ENCODE measurements at places on chromosomes 6 and 20. TPM values are rescaled to one million over a fixed set of nuclear protein-coding genes. Genes with fewer than 3 reads are reported as not detected.

GRCh38 chr20:1854246-1854645, 41.0 kb upstream of the SIRPA start:
- no peak for DNase-seq

DNA sequence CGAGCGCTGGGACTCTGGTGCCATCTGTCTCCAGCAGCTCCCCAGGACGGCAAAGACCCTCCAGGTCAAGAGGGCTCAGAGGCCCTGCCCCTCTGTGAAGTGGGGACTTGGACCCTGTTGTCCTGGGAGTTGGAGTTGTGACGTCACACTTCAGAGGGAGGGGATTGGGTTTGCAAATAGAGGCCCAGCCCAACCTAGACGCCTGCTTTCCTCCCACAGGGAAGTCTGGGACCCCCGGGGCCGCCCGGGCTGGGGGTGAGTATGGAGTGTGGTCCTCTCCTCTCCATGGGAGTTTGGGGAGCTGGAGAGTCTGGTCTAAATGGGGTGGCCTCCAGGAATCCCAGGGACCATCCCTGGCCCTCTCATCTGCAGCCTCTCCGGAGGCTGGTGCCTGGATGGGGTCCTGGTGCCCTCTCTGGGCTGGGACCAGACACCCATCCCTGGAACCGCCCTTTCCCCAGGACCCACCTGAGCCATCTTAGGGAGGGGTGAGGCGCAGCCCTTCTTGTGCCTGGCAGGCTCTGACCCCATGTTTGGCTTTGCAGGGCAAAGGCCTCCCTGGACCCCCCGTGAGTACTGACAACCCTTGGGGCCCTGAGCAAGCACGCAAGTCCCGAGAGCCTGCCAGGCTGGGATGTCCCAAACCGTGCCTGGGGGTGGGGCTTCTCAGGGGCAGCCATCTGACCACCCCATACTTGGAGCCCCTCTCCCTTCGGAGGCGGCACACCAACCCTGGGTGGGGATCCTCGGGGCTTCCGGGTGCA, 4.3 kb downstream of the COL9A3 start:
- DNase-seq = no peak

DNA sequence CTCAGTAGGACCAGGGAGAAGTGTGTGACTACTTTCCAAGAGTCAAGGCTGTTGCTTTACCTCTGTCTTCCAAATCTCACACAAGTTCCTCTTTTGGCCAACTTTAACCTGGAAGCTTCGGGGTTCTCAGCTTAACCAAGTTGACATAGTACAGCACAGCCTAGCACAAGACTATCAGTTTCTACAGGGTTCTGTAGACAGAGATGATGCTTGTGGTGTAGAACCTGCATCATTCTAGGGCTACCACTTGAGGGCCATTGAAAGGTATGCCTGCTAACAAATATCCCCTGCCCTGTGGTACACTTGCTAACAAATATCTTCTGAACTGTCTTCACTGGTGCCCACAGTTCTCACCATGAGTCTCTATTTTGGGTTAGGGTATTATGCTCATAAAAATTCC, 62.0 kb upstream of the MAP3K7 start:
- DNase-seq = no peak

- DNase-seq = peak; percentile 73
Observed at GRCh38 chr6:21384216-21384615, 209.3 kb upstream of the SOX4 start.

DNA sequence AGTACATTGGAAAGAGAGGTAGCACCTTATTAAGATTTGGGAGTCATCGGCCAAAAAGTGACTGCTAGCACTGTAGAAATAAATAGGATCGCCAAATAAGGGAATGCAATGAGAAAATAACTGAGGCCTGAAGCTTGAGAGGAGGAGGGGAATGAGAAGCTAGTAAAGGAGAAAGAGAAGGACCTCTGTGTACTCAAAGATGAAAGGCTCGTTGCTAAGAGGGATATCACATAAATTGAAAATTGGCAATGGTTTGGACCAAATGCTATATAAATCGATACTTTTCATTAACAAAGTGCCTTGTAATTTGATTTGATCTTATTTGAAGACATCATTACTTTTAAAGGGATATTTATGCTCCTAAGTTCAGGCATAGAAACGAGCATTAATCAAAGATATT, 796.3 kb downstream of the QKI start:
- no peak for DNase-seq

Gene BHLHE23
- total RNA-seq = not detected

Gene NKX2-4
- total RNA-seq = not detected

Gene EPM2A
- total RNA-seq = 7.7 TPM

Gene ZSCAN23
- total RNA-seq = 9.0 TPM

Gene PTCHD4
- 4.2 TPM for total RNA-seq

Gene TNFRSF6B
- total RNA-seq = 31.5 TPM
